ENCODE measurements at places on chromosomes 4 and X. TPM values are rescaled to one million over a fixed set of nuclear protein-coding genes. Genes with fewer than 3 reads are reported as not detected.

DNA sequence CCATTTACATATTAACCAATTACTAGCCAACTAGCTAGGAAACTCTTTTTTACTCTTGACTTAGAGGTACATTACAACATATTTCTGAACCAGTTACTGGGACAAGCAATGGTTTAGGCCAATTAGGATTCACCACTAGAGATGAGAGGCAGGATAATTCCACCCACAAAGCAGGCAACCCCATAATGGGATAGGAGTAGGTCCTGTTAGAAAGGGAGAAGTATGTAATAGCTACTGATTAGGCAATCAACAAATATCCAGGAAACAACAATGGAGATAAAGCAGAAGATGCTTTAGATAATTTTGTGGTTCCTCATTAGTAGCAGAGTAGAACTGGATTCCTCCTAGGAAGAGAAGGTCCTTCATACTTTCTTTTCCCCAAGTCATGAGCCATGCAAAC lies 173.8 kb upstream of the GLRA2 start:
- no peak for DNase-seq

- no peak for DNase-seq
These were observed 28.4 kb upstream of the UVSSA start for GRCh38 chr4:1318488-1319213.

DNA sequence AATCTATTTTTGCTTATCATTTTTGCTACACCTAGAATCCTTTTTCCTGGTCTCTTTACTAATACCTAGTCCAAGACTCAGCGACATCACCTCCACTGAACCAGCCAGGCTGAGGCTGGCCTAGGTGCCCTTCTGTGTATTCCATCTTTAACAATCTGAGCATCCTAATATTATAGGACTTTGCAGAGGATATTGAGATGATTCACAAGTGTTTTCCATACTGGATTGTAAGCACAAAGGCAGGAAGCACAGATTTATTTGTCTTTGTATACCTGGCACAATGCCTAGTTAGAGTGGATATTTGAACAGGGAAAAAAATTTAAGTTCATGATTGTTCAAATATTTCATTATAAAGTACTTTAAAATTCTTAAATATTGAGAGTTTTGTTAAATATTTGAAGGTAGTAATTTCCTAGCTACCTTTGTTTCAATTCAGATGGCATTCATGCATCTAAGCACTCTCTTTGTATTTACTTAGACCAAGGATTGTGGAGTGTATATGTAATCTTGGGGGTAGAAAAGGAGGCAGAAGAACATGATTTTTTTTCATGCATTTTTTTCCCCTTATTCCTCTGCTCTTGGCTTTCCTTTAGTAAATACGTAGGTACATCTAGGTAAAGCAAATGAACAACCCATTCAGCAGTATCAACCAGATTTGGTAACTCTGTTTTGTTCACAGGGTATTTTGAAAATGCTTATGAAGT lies 18.4 kb downstream of the SMARCA5 start:
- no peak for DNase-seq

GRCh38 chrX:45172890-45173289 lies 27.8 kb downstream of the DIPK2B start:
- DNase-seq: no peak

GRCh38 chr4:40197879-40198689 lies 1.3 kb downstream of the RHOH start:
- no peak for DNase-seq

GRCh38 chr4:25089051-25089763 lies 58.5 kb upstream of the LGI2 start:
- DNase-seq: no peak

GRCh38 chr4:70559924-70560323 lies 32.1 kb upstream of the AMBN start:
- no peak for DNase-seq

- no peak for DNase-seq
These were observed 3.3 kb downstream of the NKX6-1 start for GRCh38 chr4:84495794-84496261.

Gene RAB40AL
- total RNA-seq: 1.3 TPM

DNA sequence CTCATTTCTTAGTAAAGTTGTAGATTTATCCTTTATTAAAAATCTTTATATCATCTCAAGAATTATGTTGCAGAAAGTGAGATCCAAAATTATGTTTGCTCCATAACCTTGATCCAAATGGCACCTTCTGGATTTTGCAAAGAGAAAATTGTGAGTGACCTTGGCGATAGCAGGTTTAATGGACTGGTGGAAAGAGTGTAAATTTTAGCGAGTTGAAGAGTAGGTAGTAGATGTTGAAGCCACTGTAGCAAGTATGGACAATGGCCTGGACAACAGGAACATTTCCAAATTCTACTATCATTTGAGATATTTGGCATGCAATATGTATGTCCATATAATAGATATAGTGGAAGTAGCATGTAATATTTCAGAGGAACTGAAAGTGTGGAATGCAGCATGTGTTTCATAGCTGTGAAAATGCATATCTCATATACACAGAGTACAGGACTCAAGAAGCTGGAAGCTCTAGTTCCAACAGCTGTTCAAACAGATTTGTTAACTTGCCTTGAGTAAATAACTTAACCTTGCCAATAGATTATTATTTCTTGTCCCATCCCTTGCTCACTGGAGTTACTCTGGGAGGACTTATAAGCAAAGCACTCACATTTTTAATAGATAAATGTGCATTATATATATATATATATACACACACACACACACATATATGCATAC lies 152.5 kb upstream of the TLL1 start:
- no peak for DNase-seq

- DNase-seq: no peak
These were observed 343.6 kb downstream of the SPRY1 start for GRCh38 chr4:123740236-123740635.

- no peak for DNase-seq
These were observed 91.2 kb upstream of the SOD3 start for GRCh38 chr4:24704149-24704548.

Gene NDST4
- total RNA-seq: not detected

DNA sequence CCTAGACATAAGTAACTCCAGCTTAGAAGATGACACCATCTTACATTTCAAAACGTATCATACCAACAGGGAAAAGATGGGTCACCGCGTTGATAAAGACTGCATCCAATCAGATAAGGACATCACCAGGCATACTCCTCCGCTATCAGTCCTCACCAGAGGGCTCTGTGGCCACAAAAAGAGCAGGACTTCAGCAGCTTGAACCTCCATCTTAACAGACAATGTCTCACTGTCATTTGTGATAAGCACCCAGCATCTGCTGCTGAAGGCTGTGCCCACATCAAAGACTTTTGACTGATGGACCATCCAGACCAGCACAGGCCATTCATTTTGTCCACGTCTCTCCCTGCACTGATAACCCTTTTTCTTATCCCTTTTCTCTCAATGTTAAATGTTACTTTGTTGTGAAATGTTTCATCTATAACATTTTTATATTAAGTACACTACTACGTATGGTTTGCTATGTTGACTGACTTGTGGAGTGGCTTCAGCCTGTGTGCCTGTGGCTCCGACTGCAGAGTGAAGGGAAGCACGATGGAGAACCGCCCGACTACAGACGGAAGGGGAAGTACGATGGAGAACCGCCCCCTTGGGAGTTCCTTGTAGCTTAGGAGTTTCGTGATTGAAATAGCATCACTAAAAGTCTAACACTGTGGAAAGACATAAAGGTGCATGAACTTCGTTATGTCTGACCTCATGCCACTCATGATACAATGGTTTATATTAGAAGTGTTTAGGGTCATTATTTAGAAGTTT lies 595.4 kb upstream of the AGA start:
- no peak for DNase-seq

DNA sequence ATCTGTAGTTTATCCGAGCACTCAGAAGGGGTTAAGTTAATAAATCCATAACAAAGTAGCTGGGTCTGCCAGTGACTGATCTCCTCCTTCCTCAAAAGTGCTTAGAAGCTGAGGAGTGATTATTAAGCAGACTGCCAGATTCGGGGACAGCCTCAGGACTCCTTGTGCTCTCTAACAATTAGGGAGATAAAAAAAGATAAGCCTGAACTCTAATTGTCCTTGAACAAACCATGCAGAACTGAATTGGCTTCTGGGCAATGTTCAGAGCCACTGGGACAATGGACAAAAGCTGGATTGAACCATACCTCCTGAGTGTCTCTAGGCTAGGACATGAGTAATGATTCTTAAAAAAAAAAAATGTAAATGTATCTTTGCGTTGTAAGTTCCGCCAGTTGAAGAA lies 22.7 kb upstream of the GRPR start:
- DNase-seq: no peak

DNA sequence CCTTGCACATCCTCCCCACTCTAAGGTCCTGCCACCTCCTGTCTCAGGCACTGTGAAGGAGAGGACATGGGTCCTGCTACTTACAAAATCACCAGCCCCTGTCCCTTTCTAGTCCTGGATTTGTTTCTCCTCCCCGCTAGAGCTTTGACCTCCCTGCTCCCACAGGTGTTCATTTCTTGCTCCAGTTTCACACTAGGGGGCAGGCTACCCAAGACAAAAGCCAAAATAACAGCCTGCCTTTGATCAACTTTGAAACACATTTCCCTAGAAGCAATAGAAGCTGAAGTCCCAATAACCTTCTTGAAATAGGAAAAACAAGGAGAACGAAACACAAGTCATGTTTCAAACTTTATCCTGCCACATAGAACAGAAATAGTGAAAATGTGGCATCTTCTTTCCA lies 164.4 kb downstream of the QDPR start:
- DNase-seq: peak; percentile 22

DNA sequence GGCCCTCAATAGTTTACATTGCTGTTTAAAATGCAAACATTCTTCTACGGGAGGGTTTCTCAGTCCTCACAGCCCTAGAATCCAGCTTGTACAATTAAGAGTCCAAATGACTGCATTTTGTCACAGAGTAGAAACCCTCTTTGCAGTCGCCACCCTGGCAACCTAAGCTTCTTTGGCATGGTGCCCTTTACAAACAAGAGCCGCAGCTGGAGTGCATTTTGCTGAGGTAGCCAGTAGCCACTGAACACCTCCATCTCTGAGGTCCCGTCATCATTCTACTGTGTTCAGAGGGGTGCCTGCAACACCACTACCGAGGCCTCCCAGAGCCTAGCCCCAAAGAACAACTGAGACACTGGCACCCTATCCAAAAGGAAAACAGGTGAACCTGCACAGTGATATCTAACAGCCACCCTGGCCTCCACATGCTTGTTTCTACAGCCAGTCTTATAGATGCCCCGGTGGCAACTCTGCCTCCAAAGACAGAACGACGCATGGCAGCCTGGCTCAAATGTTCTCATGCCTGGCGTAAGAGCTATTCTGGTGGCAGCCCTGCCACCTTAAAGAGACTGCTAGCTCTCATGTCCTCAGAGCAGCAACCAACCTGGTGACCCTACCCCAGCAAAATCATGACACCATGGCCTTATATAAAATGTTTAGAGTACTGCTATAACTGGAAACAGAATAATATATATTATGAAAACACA lies 801.9 kb downstream of the TECRL start:
- DNase-seq: no peak

Data from hematopoietic multipotent progenitor cell (in vitro differentiated cells).